Activated T-cell treated with anti-CD3 and anti-CD28 coated beads for 4 hours (primary cell): ENCODE measurements at places on chromosomes 1 and 21.
A peak's percentile ranks its signal among the peaks of the same experiment; 100 is the strongest.

GRCh38 chr1:110619412-110620249 is 13.5 kb upstream of the KCNA2 start:
- peak; percentile 83 for DNase-seq

DNA sequence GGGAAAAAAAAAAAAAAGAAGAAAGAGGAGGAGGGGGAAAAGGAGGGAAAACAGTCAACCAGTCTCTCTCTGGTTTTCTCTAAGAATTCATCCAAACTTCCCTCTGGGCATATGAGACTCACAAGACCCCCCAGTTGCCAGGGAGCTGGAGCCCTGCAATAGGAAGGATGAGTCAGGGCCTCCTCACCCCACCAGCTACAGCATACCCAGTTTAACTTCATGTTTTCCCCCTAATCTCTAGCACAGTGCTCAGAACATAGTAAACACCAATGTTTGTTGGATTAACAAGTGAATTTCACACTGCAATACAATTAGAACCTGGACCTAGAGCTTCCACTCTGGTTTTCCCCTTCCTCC is 7.8 kb downstream of the F11R start:
- DNase-seq = no peak

DNA sequence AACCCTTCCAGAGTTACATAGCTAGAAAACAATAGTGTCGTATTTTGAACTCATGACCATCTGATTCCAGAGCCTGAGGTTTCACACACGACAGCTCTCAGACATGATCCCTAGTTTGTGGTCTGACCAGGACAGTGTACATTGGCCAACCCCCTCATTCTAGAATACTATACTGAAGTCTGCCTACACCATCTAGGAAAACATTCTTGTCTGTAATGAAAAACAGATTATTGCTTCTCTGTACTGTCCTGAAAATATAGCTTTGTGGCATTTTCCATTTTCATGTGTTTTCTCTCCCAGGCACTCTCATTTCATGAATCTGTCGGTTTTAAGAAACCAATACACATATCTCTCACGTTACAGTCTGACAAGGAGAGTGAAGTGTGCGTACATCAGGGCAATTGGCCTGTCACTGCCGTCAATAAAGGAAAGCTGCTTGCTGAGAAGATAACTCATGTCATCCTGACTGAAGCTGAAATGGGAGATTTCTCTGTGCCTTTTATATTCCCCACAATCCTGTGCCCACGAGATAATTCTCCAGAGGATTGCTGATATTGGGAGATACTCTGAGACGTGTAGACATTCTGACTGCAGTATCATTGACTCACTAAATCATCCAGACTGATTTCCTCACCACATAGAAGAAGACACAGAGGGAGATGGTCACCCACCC is 585.6 kb downstream of the PLPP3 start:
- DNase-seq = no peak

GRCh38 chr1:174988539-174988938 is 11.2 kb upstream of the CACYBP start:
- no peak for DNase-seq

- DNase-seq = no peak
Observed at GRCh38 chr1:239858057-239858456, 233.6 kb upstream of the FMN2 start.

GRCh38 chr1:187264995-187265602 is 436.4 kb downstream of the PLA2G4A start:
- DNase-seq = no peak
